ENCODE measurements at places on chromosomes 2 and 18. TPM values are rescaled to one million over a fixed set of nuclear protein-coding genes. Genes with fewer than 3 reads are reported as not detected.

GRCh38 chr2:61888267-61889055, at the start of gene CCT4:
CCT4 (minus strand) TSS chr2:61888656; CDS start chr2:61888507, 149 bp downstream.
- peaks cover 12% of the 10 kb centered on the region for H3K36me3 ChIP-seq
- peak within 1 kb of the TSS; percentile 99 for H3K27ac ChIP-seq
- no peaks in the 10 kb centered on the region for H3K27me3 ChIP-seq
- peak within 1 kb of the TSS; percentile 100 for H3K4me3 ChIP-seq
- peaks cover 11% of the 10 kb centered on the region for H3K4me1 ChIP-seq
- DNase-seq: peak; percentile 59

DNA sequence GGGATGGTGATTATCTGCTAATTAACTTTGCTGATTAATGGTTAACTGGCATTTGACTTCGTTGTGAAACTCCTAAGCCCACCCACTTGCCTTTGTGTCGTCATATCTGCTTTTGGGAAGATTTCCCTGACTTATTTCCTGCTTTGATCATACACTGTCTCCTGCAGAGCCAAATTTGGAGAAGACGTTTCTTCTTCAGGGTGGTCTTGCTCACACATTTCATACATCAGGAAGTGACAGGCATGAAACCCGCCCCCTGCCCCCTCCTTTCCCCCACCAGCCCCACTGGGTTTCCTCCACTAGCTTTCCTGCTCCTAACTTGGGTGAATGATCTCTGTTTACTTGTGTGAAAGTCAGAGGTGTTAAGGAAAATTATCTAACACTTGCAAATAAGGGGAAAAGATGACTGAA, 300.1 kb downstream of the TSN start:
- no peak overlapping the region for H3K4me3 ChIP-seq
- no peak for DNase-seq
- no peak overlapping the region for H3K27ac ChIP-seq
- H3K36me3 ChIP-seq: no peaks in the 10 kb centered on the region
- H3K4me1 ChIP-seq: no peaks in the 10 kb centered on the region
- H3K27me3 ChIP-seq: no peaks in the 10 kb centered on the region

DNA sequence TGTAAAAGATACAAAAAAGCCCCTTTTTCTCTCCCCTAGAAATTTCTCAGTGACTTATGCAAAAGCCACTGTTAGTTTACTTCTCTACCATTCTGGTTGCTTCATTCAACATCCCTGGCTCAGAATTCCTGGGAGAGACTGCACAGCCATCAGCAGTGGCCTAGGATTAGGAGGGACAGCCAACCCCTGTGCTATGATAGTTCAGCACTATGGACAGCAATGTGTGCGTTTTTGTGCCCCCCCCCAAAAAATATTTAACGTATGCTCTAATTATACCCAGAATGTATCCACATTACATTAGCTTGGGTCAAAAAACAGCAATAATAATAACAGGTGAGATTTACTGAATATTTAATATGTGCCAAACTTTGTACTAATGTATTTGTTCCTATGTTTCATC, 29.0 kb downstream of the OSR1 start:
- no peaks in the 10 kb centered on the region for H3K27me3 ChIP-seq
- no peaks in the 10 kb centered on the region for H3K36me3 ChIP-seq
- DNase-seq: no peak

Gene CCL20
- total RNA-seq: not detected

Data from astrocyte (in vitro differentiated cells and primary cell).